RPMI8226 (cell line): ENCODE measurements at places on chromosomes 7 and 10.

GRCh38 chr10:52703451-52703850, 69.1 kb downstream of the MBL2 start:
- no peak for DNase-seq

GRCh38 chr7:151204383-151205032, 5.8 kb downstream of the H2BK1 start:
- peak; percentile 60 for DNase-seq

- DNase-seq = no peak
These were observed 451.4 kb upstream of the POM121L12 start for GRCh38 chr7:52584041-52584440.

GRCh38 chr7:70044064-70044463, 445.8 kb downstream of the AUTS2 start:
- DNase-seq = no peak

- no peak for DNase-seq
These were observed 97.8 kb downstream of the HIPK2 start for GRCh38 chr7:139679731-139680594.

- DNase-seq = no peak
These were observed 218.9 kb downstream of the DOCK4 start for GRCh38 chr7:111987115-111987826.

GRCh38 chr10:30999070-30999712, 32.5 kb downstream of the ZNF438 start:
- no peak for DNase-seq

DNA sequence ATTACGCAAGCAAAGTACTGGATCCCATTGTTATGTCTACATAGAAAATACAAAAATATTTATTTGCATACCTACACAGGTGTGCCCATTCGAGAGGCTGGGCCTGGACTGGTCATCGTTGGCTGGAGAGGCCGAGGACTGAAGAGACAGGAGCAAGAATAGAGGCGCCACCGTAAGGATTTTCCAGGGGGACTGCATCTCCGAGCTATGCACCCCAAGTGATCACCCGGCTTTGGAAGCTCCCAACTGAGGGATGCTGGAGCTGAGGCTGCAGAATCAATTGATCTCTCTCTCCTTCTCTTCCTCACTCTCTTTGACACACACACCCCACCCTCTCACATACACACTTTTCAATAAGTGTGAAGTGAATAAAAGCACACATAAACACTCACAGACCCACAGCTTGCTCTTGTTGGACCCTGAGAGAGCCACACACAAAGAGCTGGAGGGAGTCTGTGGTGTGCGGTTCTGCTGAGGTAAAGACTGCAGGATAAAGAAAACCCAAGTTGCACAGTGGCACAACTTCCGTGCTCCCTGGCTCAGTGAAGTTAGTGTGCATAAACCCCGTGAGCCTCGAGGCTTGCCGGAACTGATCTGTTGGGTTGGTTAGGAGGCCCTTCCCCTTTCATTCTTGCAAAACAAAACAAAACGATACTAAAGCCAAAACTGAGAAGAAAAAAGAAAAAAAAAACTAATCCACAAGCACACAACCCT, at the start of gene AOAH:
TSS of gene AOAH (minus strand) at position 544 of the 714 bp plus-strand sequence. CDS start at position 198, 346 bp downstream.
- no peak for DNase-seq

DNA sequence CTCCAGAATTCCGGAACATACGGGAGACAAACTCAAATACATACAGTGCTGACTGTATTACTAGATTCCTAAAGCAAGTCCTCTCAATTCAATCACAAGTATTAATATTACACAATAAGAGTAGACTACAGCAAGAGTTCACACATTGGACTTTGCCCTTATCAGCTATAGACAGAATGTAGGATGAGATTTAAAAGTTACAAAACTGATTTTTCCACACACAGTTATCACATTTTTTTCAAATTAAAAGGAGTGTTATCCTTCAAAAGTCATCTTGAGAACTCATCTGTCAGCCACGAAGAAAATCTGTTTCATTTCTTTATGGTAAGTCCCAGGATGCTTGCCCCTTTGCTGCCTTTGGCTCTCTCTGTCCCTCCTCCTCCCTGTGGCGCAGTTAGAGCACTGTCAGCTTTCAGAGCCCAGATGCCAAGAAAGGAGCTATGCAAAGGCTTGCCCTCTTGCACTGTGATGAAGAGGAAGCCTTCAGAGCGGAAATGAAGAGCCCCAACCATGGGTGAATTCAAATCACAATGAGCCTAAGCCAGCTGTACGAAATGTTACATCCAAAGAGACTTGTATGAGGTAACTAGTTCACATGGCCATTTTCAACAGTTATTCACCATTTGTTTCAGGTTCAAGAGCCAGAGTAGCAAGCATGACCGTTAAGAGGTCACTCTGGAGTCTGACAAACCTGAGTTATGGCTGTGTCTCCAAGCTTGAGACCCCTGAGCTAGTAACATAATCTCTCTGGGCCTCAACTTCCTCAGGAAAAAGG, 10.7 kb downstream of the NCOA4 start:
- DNase-seq = no peak

- no peak for DNase-seq
These were observed 89.9 kb downstream of the JMJD1C start for GRCh38 chr10:63375859-63376258.

DNA sequence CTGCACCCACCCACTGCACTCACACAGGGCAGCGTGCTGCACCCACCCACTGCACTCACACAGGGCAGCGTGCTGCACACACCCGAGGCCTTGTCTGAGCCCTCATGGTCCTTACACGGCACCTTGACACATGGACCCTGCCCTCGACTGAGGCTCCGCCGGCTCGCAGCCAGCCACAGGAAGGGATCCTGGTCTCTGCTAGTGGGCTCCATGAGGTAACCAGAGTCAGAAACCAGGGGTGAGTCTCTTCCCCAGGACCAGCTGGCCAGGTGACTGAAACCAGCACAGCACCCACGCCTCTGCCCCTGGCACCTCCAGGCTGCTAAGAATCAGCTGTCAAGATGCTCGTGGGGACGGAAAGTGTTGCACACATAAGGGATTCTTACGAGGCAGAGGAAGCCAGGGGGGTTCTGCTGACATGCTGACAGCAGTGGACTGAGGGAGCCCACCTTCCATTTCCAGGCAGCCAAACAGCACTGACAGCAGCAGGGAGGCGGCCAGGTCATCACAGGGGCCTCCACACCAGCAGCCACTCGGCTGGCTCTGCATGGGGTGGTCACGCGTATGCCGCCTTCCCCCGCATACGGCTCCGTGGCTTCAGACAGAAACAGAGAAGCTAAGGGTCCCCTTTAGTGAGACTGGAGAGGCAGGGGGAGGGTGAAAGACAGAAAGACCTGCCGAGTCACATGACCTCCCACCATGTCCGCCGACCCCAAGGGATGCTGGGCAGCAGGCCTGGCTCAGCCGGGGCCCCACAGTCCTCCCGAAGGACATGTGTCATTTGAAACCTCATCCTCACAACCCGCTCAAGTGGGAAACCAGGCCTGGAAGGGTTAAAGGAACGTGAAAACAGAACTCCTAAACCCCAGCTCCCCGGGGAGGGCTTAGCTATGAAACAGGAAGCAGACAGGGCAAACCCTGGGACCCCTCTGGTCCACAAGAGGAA, 34.2 kb downstream of the GPER1 start:
- DNase-seq = no peak

GRCh38 chr7:35748371-35748770, 52.5 kb upstream of the SEPTIN7 start:
- DNase-seq = no peak

DNA sequence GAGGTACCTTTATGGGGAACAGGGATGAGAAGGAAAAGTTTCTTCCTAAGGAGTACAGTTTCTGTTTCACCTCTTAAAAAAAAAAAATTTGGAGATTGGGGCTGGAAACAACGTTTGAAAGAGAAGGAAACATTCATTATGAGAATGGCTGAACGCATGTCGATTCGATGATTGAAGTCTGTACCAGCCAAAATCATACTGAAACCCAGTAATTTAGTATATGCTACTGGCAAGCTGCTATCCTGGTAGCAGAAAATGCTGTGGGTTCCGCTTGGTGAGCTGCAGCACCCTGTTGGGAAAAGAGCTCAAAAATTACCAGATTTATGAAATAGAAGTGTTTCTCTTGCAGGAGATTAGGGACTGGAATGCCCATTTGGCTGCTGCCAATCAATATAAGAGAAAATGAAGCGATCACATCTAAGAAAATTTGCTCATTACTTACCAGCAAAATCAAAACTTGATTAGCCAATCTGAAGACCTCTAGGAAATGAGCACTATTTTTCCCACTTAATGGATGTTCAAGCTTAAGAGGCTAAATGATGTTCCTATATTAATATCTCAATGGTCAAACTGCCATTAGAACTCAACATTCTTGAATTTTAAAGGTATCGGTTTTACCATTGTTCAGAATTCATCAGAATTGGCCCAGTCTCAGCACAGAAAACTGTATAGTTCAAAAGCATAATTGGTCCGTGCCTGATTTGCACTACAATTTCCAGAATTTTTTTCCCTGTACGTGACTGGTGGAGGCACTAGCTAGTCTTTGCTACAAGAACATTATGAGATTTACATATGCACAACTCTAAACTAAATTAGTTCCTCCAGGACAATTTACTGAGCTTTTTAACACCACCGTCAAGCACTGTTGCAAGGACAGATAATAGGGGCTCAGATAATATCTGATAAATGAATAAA, 1.2 kb upstream of the ITGB1 start:
- DNase-seq = no peak

DNA sequence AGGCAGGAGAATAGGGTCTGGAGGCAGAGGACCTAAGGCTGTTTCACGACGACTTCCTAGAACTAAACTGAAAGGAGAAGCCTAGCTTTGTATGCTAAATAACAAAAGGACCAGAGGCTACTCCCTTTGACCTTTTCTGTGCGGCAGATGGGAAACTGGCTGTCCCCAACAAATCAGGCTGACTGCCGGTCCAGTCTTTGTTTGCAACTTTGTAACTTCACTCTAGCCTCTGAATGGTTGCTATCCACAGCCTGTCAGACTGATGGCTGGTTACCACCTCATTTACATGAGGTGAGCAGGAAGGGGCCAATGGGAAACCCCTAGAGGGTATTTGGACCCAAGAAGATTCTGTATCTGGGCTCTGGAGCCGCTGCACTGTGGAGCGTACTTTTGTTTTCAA, 132.6 kb upstream of the SHH start:
- DNase-seq = no peak

GRCh38 chr7:89104748-89105685, 309.5 kb upstream of the TEX47 start:
- no peak for DNase-seq

DNA sequence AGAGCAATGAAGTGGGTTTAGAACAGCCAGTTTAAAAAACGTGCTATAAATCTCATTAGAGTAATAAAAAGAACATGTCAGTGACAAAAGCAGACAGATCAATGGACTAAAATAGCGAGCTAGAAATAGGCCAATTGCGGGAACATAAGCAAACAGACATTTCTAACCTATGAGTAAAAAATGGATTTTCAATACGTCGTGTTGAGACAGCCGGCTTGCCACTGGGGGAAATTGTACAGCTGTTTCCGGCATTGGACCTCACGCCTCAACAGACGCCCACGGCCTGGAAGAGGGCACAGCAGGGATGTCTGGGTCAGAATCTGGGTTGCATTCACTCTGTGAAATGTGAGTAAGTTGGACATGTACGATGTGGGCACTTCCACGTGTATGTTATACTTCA, 92.9 kb downstream of the SVOPL start:
- DNase-seq = no peak

DNA sequence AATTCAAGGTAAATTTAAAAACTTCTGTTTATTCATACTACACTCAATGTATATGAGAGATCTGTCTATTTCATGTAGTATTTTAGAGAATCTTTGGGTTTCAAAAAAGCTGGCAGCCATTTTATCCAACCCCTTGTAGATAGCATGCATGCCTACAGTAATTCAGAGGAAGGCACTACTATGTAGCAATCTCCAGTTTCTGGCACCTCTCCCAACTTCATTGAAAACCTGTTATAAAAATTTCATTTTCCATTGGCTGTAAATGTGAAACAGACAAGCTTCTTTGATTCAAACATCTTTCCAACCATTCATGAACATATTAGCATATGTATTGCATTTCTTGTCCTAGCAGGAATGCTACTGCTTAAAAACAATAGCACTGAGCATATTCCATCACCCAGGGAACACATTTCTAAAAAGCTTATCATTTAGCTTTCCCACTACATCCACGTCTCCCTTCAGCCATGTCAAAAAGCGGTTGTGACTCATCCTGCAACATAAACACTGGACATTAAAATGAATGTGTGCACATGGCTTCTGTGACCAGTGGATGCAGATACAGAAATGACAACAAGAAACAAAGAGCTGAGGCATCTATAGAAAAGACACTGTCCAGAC, 330.4 kb upstream of the AOAH start:
- DNase-seq = no peak

GRCh38 chr7:4257146-4258111, 424.7 kb upstream of the FOXK1 start:
- no peak for DNase-seq

GRCh38 chr10:19728376-19728775, 87.9 kb upstream of the PLXDC2 start:
- DNase-seq = no peak

DNA sequence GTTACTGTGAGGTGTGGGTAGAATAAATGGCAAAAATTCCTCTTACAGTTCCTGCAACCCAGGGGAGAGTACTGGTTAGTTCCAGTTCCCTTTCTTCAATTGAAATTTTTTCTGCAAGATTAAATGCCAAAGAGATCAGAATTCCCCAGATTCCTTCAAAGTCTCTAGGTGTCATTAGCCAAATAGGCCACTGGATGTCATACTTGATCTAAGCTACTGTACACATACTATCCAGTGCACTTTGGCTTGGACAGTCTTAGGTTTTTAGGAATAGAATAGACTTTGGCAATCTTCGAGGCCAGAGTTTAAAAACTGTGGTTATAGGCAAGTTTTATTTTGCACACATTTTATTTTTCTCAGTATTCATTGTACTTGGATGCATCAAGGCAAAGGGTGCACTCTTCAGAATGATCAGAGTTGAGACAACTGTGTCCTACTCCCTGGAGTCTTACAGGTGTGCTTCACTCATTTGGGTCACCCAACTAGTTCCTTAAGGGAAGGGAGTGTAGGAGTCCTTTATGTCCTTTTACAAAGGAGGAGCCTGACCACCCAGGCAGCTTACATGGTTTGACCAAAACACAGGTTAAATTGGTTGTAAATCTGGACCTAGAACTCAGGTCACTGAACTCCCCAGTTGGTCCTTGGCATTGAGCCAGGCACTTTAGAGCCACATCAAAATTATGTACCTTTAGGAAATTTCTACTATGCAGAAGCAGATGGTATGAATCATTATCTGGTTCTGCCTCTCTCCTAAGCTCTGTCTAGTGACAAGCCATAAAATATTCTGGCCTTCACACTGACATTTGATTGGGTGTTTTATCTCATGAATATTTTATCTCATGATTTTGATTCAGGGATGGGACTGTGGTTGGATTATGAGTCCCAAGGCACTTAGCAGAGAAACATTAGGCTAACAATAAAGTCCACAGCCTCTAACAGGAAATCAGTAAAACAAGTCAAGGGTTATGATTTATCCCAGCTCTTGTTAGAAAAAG, 49.5 kb downstream of the ASAH2B start:
- no peak for DNase-seq

- no peak for DNase-seq
These were observed 80.1 kb downstream of the ANKRD26 start for GRCh38 chr10:27020243-27020642.

DNA sequence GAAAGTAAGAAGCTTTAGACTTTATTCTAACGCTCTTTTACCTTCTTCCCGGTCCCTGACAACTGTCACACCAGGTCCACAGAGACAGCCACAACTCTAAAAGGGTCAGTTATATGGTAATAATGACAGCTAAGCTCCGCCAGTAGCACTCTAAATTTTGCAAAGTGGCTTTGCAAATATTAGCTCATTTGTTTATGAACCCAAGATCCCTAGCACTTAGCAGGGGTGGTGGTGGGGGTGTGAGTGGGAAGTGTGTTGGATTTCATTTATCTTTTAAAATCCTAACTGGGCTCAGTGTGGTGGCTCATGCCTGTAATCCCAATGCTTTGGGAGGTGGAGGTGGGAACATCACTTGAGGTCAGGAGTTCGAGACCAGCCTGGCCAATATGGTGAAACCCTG, 34.8 kb upstream of the SDK1 start:
- no peak for DNase-seq
